ENCODE measurements at places on chromosomes 16 and 17.

DNA sequence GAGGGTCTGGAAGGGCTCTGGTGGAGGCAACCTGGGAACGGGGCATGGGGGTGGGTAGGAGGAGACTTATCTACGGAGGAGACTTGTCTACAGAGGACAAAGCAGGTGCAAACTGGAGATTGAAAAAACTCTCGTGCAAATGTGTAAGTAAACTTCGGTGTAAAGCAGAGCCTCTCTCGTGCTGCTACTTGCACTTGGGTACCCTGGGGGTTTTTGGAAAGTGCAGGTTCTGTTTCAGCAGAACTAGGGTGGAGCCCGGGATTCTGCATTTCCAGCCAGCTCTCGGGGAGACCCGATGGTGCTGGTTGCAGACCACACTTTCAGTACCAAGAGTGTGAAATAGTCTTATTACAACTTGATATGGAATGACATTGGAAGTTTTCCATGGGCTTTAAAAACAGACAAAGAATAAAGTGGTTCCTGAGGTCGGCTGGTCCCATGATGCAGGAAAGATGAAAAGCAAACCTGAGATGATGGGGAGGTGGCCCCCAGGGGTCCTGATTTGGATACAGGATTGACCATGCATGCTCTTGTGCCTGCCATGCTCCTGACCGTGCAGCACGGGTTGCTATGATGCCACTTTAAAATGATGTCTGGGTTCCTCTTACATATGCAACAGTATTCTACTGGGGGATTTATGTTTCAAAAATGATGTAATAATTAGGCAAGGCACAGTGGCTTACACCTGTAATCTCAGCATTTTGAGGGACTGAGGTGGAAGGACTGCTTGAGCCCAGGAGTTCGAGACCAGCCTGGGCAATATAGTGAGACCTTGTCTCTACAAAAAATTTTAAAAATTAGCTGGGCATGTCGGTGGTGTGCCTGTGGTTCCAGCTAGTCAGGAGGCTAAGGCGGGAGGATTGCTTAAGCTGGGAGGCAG lies 69.3 kb downstream of the IRF8 start:
- H3K27ac ChIP-seq: no peak overlapping the region
- no peak for DNase-seq
- no peaks in the 10 kb centered on the region for H3K36me3 ChIP-seq

- peaks cover 5% of the 10 kb centered on the region for H3K27me3 ChIP-seq
- no peak overlapping the region for H3K27ac ChIP-seq
- H3K4me3 ChIP-seq: no peak overlapping the region
- no peaks in the 10 kb centered on the region for H3K4me1 ChIP-seq
These were observed 34.1 kb upstream of the SLC38A10 start for GRCh38 chr17:81328978-81329926.

DNA sequence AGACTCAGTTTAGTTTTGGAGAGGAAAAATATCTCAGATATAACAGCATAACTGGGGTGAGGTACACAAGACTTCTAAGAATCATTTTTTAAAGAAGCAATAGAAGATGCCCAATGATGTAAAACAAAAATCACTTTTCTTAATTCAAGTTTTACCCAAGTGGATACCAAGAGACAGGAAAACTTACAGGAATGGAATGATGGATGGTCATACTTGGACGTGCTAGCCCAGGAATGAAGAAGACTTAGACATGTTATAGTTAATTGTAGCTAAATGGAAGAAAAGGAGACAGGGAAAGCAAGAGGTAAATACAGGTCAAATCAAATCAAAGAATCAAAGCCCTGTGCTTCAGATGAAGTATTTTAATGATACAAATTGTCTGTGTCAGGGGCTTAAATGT lies 312.7 kb upstream of the KCNJ16 start:
- no peaks in the 10 kb centered on the region for H3K4me1 ChIP-seq
- no peak overlapping the region for H3K27ac ChIP-seq
- no peak for DNase-seq

DNA sequence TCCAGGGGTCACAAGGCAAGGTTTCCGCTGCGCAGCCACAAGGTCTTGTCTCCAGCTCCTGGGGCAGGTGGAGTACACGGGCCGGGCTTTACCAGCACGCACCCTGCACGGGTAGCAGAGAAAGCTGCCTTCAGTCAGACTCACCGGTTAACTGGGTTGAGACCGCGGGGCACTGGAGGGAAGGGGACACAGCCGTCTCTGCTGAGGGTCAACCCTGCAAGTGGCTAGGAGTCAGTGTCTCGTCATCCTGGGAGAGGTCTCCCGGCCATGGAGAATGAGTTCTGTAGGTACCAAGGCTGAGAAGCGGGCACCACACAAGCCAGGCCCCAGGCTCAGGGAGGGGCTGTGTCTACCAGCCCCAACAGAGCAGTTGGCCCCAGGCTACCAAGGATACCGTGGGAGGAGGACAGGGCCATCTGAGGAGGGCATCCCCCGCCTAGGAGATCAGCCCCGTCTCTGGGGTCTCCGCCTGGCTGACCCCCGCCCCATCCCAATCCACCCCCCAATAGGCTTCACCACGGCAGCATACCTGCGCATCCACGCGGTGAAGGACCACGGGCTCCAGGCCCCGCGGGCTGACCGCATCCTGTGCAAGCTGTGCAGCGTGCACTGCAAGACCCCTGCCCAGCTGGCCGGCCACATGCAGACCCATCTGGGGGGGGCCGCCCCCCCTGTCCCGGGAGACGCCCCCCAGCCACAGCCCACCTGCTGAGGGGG lies 2.8 kb upstream of the PRRT2 start:
- peak overlapping the region; percentile 99 for H3K27ac ChIP-seq
- H3K4me3 ChIP-seq: peak overlapping the region; percentile 96
- peaks cover 50% of the 10 kb centered on the region for H3K4me1 ChIP-seq
- DNase-seq: peak; percentile 62

GRCh38 chr16:49494474-49494873 lies 120.9 kb downstream of the C16orf78 start:
- no peaks in the 10 kb centered on the region for H3K4me1 ChIP-seq
- H3K4me3 ChIP-seq: no peak overlapping the region
- H3K27me3 ChIP-seq: no peaks in the 10 kb centered on the region
- H3K36me3 ChIP-seq: no peaks in the 10 kb centered on the region
- no peak for DNase-seq

DNA sequence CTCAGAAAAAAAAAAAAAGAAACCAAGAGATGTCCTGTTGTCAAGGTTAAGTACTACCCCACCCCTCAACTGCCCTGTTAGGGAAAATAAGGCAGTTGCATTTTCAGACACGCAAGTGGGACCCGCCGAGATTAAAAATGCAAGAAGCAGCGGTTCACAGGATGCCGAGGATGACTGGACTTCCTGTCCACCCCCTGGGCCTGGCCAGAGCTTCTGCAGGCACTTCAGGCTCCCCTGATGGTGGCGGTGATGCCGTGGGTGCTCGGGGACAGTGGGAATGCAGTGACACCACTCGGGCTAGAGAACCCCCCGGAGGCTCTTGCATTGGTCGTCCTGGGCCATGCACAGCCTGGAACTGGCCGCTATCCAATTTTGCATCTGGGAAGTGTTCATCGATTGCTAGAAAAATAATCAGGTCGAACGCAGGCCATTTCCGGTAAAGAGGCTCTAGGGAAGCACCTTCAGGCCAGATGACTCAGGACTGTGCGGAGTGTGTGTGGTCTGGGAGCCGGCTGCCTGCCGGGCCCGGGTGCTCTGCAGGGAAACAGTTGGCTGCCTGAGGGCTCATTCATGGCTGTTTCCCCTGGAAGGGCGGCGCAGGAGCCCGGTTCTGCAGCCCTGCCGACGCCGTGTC lies 13.4 kb upstream of the CRISPLD2 start:
- H3K4me1 ChIP-seq: peaks cover 17% of the 10 kb centered on the region
- no peak overlapping the region for H3K27ac ChIP-seq
- peak; percentile 46 for DNase-seq
- H3K36me3 ChIP-seq: no peaks in the 10 kb centered on the region

- H3K4me3 ChIP-seq: no peak overlapping the region
- H3K27ac ChIP-seq: no peak overlapping the region
- H3K4me1 ChIP-seq: peaks cover 35% of the 10 kb centered on the region
- peaks cover 3% of the 10 kb centered on the region for H3K36me3 ChIP-seq
- no peak for DNase-seq
These were observed 49.5 kb upstream of the MTSS2 start for GRCh38 chr16:70735141-70735979.

DNA sequence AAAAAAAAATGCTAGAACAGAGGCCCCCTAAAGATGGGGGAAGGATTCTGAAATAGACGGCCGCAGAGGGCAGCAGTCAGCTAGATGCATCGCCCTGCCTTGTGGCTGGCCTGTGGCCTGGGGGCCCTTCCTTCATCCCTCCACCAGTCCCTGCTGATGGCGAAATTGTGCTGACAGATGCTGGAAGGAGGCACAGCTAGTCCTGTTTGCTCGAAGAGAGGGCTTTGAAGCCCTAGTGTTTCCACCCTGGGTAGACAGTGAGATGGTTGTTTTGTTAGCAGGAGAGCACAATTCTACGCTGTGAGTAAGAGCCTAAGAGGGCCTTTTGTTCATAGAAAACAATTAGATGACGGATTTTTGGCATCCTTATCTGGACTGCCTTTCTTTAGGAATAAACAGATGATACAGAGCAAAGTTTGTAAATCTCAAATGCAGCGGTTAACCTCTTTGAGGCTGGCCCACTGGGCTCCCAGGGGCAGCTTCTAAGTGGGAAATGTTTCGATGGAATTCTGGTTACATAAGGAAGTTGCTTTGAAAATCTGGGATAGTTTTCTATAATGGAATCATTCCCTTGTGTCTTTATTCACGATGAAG lies 23.0 kb downstream of the VPS35L start:
- peaks cover 44% of the 10 kb centered on the region for H3K36me3 ChIP-seq
- no peak overlapping the region for H3K27ac ChIP-seq
- H3K4me1 ChIP-seq: no peaks in the 10 kb centered on the region
- H3K4me3 ChIP-seq: no peak overlapping the region
- no peaks in the 10 kb centered on the region for H3K27me3 ChIP-seq
- DNase-seq: no peak

- H3K4me3 ChIP-seq: no peak overlapping the region
- DNase-seq: no peak
- H3K27ac ChIP-seq: no peak overlapping the region
- peaks cover 1% of the 10 kb centered on the region for H3K36me3 ChIP-seq
- H3K27me3 ChIP-seq: no peaks in the 10 kb centered on the region
- peaks cover 3% of the 10 kb centered on the region for H3K4me1 ChIP-seq
These were observed 7.8 kb downstream of the DUSP3 start for GRCh38 chr17:43770957-43771356.

GRCh38 chr17:78130090-78130436 lies 508 bp upstream of the TMC8 start:
- peak overlapping the region; percentile 72 for H3K4me3 ChIP-seq
- H3K27ac ChIP-seq: peak overlapping the region; percentile 99
- peaks cover 53% of the 10 kb centered on the region for H3K4me1 ChIP-seq
- DNase-seq: no peak
- H3K27me3 ChIP-seq: no peaks in the 10 kb centered on the region
- H3K36me3 ChIP-seq: peaks cover 44% of the 10 kb centered on the region

GRCh38 chr16:87684106-87684677 lies 81.6 kb downstream of the KLHDC4 start:
- no peak overlapping the region for H3K4me3 ChIP-seq
- no peaks in the 10 kb centered on the region for H3K27me3 ChIP-seq
- peaks cover 8% of the 10 kb centered on the region for H3K4me1 ChIP-seq
- H3K27ac ChIP-seq: no peak overlapping the region

DNA sequence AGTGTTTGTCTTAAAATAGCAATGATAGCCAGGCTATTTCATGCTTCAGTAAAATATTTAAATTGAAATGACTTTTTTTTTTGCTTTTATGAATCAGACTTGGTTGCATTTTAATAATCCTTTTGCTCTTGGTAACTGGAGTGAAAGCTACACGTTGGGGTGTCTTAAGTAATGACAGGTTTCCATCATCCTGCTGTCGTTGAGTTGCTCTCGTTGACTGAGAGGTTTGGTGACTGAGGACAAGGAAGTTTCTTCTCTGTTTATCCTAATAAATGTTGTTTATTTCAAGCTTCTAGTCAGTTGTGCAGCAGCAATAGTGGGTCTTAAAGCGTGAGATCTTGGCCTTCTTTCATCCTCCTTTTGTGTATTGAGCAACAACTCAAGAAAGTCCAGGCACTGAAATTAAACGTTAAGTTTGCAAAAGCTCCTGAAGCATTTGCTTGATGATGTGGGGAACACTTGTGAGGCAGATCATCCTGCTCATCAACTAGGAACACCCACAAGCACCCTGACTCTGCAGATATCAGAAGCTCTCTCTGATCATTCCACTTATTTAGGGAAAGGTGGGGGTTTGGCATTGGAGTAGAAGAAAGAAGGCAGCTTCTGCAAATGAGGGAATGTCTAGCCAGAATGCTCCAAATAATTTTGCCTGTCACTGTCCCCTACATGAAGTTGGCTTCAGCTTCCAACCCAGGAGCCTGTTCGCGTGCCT lies 179.1 kb downstream of the RBFOX1 start:
- no peak for DNase-seq
- H3K27ac ChIP-seq: no peak overlapping the region
- no peaks in the 10 kb centered on the region for H3K4me1 ChIP-seq
- no peaks in the 10 kb centered on the region for H3K27me3 ChIP-seq
- H3K36me3 ChIP-seq: no peaks in the 10 kb centered on the region

DNA sequence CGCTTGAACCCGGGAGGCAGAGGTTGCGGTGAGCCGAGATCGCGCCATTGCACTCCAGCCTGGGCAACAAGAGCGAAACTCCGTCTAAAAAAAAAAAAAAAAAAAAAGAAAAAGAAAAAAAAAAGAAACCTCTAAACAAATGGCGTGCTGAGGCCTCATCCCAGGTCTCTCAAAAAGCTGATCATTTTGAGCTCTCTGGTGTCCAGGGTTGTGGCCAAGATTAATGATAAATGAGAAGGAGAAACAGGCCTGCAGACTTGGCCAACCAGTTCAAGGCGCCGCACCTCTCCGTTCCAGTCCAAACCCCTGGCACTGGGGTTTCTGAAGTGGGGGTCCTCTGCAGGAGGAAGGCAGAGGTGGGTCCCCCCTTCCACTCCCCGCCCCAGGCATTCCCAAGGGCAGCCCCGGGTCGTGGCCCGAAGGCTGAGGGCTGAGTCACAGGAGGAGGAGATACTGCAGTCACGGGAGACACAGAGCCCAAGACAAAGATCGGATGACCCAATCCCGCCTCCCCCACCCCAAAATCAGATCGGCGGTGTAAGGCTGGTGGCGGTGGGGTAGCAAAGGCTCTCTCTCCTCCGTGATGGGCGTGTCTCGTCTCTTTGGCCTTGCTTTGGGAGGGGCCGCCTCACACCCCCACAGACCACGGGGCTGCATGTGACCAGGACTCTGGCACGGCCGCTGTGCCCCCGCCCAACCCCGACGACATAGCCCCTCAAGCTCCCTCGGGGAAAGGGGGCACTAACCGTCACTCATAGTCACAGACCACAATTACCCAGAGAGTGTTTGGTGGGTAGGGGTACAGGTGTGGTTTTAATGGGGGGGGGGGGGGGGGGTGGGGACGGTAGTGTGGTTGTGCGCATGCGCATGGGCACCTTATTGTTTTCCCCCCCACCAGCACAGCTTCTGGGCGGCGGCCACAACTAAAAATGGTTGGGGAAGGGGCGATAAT lies 1.1 kb downstream of the VAT1 start:
- H3K36me3 ChIP-seq: no peaks in the 10 kb centered on the region
- H3K27ac ChIP-seq: no peak overlapping the region
- DNase-seq: no peak
- peaks cover 31% of the 10 kb centered on the region for H3K4me1 ChIP-seq
- H3K27me3 ChIP-seq: peaks cover 16% of the 10 kb centered on the region

- peaks cover 2% of the 10 kb centered on the region for H3K36me3 ChIP-seq
- H3K27me3 ChIP-seq: peaks cover 4% of the 10 kb centered on the region
- no peak overlapping the region for H3K27ac ChIP-seq
- no peak overlapping the region for H3K4me3 ChIP-seq
These were observed 31.9 kb downstream of the RNF43 start for GRCh38 chr17:58385359-58385899.
